ENCODE measurements at places on chromosomes 3 and 15.

GRCh38 chr3:123732447-123732846 is 147.6 kb upstream of the HACD2 start:
- no peak for DNase-seq

- no peak for DNase-seq
Observed at GRCh38 chr3:196197524-196197923, 13.7 kb downstream of the ZDHHC19 start.

- DNase-seq, result no peak
Observed at GRCh38 chr3:62586356-62586755, 213.0 kb upstream of the FEZF2 start.

GRCh38 chr3:153768561-153769469 is 352.4 kb upstream of the ARHGEF26 start:
- DNase-seq, result peak; percentile 20

DNA sequence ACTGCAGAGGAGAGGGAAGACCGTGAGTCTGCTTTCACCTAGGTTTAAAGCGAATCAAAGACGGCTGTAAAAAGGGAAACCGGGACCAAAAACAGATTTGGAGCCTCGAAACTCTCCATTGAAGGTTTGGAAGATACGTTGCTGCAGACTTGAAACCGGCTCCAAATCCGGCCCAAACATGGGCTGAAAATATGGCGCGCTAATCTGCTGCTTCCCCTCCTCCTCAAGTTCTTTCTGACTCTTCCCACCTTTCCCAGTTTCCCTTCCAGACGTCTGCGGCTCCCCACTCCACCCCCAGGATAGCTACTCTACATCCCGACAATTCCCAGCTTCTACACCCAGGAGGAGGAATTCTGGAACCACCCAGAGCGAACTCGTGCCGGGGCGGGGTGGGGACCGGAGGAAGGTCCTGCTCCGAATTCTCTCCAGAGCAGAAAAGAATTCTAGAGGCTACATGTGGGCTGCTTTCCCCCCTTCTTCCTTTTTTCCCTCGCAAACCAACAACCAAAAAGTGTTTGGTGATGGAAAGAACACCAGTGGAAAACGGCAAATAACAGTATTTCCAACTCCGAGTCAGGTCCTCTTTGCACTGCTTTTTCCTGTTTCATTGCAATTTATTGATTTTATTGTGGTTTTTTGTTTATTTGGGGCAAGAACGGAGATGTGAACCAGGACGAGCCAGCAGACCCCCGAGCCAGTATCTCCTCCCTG is 8.5 kb downstream of the EOMES start:
- DNase-seq, result no peak

GRCh38 chr15:80491163-80491847 is 87.1 kb downstream of the ARNT2 start:
- DNase-seq, result no peak

DNA sequence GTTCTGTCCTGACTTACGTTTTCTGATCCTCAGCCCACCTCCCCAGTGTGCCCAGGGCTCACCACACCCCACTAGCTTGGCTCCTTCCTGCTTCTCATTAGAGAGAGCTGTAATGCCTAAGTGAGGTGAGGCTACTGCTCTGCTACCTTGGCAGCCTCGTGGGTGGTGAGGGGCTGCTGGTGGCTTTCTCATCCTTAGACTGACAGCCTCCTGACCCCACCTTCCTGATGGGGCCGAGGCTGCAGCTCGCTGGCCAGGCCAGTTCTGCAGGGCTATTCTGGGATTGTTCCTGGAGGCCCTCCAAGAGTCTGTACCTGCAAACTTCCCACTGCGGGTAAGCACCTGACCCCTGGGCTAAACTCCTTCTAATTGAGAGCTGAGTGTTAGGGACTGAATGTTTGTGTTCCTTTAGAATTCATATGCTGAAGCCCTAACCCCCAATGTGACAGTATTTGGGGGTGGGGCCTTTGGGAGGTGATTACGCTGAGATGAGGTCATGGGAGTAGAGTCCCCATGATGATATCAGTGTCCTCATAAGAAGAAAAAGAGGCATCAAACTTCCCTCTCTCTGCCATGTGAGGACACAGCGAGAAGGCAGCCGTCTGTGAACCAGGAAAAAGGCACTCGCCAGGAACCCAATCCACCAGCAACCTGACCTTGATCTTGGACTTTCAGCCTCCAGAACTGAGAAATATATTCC is 38.1 kb upstream of the IQSEC1 start:
- no peak for DNase-seq

GRCh38 chr3:11339541-11339940 is 67.3 kb downstream of the ATG7 start:
- no peak for DNase-seq

GRCh38 chr3:195401943-195402342 is 40.9 kb downstream of the ACAP2 start:
- DNase-seq, result peak; percentile 46

DNA sequence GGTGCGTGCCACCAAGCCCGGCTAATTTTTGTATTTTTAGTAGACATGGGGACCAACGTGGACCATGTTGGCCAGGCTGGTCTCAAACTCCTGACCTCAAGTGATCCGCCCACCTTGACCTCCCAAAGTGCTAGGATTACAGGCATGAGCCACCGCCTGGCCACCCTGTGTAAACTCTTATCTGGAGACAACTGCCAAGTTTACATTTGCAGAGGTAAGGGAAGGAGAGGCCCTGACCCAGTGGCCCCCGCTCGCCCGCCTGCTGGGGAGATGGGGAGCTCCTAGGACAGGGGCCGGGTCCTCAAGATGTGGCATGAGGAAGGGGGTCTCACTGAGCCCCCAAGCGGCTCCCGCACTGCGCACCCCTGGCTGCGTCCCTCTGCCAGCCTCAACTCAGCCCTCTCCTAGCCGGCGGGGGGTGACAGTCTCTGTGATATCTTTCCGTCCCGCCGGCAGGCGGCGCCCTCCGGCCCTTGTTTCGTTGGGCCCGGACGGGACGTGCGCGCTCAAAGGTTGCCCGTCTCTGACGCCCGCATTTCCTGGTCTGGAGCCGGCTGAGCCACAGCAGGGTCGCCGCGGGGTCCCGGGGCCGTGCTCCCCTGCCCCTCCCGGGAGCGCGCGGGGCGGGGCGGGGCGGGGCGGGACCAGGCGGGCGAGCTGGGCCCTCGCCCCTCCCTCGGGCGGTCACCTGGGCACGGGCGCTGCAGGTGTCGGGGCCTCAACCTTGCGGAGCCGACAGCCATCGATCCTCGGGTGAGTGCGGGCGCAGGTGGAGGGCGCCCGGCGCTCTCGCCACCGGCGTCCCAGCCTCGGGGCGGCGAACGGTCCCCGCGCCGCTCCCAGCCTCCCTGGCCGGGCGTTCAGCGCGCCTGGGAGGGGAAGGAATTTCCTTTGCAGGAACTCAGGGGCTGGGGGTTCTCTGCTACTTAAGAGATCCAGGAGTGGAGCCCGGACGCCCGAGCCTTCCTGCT is at the start of gene GPR160:
Gene GPR160, plus strand, starts transcription at position 533 of the 971 bp plus-strand sequence. CDS start 45,978 bp downstream, outside the sequence.
- peak; percentile 78 for DNase-seq

DNA sequence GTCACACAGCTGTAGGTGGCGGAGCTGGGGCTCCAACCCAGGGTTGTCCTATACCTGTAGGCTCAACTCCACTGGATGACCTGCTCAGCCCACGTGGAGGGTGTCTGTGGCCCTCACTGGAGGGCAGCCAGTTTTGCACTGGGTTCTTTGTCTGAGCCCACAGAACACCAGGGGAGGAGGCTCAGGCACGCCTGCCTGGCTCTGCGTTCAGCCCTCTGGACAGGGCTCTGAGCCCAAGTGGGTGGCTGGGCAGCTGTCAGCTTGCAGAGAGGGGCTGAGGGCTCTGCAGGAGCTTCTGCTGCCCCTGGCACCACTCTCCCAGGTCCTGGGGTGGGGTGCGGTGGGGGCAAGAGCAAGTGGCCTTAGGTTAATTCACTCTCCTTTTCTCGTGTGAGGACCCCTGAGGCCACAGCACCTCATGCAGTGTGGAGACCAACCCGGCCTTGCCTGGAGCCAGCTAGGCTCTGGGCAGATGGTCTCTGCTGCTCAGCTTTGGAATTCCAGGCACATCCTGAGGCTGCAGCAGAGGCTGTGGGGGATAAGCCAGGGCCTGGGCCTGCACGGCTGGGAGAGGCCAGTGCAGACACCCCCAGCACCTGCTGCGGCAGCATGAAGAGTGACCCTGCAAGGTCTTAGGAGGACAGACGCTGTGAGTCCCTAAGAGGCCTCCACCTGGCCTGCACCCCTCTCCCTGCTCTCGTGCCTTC is 23.5 kb downstream of the DUSP7 start:
- peak; percentile 57 for DNase-seq

DNA sequence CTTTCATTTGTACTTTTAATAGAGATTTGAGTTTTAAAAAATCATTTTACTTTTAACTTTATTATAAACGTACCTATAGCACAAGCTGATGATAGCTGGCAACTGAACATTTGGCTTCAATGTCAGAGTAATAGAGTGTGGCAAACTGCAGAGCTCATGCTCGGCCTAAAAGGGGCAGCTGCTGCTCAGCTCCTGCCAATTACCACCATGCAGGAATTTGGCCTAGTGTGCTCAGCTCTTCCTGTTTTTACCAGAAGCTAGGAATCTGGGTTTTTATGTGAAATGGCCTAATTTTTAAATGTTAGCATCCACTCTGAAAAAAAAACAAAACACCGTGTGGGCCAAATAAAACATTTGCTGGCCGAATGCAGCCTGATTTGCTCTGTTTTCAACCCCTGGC is 1.8 kb downstream of the IFT122 start:
- peak; percentile 25 for DNase-seq

DNA sequence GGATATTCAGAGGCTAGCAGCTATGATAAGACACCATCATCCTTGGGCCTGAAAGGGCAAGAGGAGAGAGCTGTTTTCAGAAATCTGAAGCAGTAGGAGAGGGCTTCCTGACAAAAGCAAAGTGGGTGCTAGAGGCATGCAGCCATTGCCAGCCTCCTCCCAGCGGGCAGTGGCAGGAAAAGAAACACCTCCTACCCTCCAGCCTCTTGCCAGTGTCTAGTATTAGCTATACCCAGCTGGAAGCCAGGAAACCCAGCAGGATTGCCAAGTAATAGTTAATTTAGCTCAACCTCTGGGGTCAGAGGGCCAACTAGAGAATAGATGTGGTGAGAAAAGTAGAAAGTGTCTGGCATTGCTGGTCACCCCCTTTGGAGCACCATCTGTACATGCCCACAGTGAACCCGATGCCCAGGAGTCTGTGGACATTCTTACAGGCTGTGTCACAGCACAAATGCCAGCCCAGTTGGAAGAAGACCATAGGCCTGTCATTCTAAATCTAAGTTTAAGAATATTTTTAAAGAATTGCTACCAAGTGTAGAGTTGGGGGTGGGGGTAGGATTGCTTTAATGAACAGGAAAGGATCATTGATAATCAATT is 85.3 kb downstream of the HCN4 start:
- no peak for DNase-seq

DNA sequence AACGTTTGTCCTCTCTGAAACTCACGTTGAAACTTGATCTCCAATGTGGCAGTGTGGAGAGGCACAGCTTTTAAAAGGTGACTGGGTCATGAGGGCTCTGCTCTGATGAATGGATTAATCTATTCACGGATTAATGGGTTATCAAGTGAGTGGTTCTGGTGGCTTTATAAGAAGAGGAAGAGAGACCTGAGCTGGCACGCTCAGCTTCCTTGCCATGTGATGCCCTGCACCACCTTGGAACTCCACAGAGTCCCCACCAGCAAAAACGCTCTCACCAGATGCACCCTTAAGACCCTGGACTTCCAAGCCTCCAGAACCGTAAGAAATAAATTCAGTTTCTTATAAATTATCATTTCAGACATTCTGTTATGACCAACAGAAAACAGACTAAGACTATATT is 2.6 kb downstream of the PPP1R2 start:
- DNase-seq, result no peak

DNA sequence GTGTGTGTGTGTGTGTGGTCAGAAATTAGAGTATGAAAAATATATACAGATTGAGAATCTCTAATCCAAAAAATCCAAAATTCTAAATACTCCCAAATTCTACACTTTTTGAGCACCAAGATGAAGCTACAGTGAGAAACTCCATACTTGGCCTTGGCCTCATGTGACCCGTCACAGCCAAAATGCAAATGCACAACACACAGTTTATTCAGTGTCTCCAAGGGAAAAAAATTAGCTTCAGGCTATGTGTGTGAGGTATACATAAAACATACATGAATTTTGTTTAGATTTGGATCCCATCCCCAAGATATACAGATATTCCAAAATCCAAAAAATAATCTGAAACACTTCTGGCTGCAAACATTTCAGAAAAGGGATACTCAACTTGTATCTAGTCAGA is 33.2 kb upstream of the OSTN start:
- DNase-seq, result no peak

GRCh38 chr3:183296944-183297343 is 43.9 kb downstream of the B3GNT5 start:
- DNase-seq, result no peak

GRCh38 chr15:90647326-90647725 is 69.8 kb upstream of the BLM start:
- no peak for DNase-seq

DNA sequence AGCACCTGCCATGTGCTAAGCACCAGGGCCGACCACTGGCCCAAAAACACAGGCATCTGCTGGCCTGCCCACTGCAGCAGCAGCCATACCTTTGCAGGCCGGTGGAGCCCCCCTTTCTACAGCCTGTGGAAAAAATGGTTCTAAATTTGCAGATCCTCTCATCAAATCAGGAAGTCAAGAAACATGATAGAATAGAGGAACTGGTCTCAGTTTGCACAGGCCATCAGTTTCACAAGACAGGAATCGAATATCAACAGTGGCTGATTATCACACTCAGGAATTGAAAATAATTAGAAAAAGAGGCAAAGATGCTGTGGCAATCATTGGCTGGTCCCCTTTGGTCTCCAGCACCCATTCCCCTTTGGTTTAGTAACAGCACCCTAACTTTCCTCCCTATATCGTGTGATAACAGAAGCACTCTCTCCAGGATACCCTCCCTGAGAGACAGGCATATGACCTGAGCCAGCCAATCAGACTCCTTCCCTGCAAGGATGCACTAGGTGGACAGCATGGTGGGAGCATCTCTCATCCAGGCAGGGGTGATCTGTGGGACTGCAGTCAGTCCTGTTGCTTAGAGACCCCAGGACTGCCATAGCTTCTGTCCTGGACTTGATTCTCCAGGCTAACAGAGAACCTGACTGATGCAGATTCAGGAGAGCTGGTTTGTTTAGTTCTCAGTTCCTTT is 3.5 kb upstream of the PAK6 start:
- DNase-seq, result no peak

DNA sequence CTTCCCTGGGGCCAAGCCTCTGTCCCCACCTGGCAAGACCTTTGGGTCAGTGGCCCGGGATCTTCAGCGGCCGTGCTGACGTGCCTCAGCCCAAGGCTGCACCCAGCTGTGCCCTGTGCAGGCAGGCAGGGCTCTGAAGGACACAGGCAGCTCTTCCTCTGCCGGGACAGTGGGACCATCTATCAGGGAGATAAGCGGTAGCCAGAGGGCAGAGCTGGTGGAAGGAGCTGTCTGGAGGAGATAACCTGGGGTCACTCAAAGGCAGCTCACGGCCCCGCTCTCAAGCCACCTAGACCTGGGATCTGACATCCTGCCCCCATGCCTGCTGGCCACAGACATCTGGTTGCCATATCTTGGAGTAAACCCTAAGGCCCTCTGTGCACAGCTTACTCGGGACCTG is 27.3 kb downstream of the DUSP7 start:
- peak; percentile 46 for DNase-seq

DNA sequence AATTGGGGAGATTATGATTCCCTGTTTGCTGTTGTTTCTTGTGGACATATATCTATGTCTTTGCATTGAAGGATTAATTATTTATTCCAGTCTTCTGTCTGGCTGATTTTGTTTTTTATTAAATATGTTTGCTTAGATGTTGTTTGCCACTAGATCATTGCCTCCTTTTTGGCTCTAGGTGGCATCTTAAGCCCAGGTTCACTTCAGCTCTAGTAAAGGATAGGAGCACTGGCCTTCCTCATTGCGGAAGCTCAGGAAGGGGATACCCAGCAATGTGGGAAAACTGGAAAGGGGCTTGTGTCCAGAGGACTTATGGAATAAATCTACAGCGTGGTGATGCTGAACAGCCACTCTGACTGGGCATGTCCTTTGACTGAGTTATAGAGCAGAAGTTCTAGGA is 821.6 kb downstream of the PDCD6IP start:
- DNase-seq, result no peak

Measured in BE2C (cell line).